Stimulated activated CD8-positive, alpha-beta memory T cell treated with anti-CD3 and anti-CD28 coated beads, Interleukin-15, amount 100 ng/mL, for 48 hours (primary cell): ENCODE measurements at places on chromosomes 12 and 14.

GRCh38 chr14:69260861-69261564 lies 1.1 kb downstream of the GALNT16 start:
- peak; percentile 27 for DNase-seq

GRCh38 chr14:36167431-36167830 lies 9.1 kb downstream of the PTCSC3 start:
- no peak for DNase-seq

DNA sequence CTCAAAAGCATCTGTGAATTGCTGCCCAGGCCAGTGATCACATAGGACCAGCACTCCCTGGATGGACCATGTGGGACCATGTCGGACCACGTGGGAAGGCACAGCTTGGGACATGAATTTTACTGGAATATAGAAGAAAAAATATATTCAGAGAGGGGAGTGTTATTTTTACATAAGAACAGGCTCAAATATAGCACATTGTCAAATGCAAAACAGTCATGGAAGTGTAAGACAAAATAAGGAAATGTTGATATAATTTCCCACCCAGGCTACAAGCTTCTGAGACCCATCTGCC lies 68.3 kb downstream of the CMKLR1 start:
- DNase-seq, result no peak

- no peak for DNase-seq
These were observed 1.2 kb downstream of the PTPRQ start for GRCh38 chr12:80445083-80445793.

- DNase-seq, result no peak
These were observed 443.5 kb upstream of the RGS6 start for GRCh38 chr14:71488703-71489191.

GRCh38 chr14:63174760-63175191 lies 29.5 kb upstream of the RHOJ start:
- no peak for DNase-seq

- DNase-seq, result no peak
These were observed 17.9 kb downstream of the RAD52 start for GRCh38 chr12:931591-931990.

DNA sequence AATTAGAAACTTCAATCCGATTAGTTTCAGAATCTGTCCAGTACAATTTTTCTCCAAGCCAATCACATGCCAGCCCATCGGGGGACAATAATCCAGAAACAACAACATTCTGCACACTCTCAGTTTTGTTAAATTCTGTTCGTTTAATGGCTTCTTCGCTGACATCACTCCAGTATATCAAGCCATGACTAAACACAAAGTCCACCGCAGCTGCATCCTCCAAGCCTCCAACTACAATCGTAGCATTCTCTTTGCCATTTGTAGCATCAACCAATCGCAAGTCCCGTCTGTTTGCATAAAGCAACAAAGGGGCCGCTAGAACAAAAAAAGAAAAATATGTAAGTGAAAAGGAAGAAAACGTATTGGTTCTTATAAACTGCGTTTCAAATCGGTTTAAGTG lies 22.5 kb downstream of the LRP6 start:
- DNase-seq, result no peak

- no peak for DNase-seq
These were observed 180.8 kb downstream of the ERC1 start for GRCh38 chr12:1171657-1172408.

DNA sequence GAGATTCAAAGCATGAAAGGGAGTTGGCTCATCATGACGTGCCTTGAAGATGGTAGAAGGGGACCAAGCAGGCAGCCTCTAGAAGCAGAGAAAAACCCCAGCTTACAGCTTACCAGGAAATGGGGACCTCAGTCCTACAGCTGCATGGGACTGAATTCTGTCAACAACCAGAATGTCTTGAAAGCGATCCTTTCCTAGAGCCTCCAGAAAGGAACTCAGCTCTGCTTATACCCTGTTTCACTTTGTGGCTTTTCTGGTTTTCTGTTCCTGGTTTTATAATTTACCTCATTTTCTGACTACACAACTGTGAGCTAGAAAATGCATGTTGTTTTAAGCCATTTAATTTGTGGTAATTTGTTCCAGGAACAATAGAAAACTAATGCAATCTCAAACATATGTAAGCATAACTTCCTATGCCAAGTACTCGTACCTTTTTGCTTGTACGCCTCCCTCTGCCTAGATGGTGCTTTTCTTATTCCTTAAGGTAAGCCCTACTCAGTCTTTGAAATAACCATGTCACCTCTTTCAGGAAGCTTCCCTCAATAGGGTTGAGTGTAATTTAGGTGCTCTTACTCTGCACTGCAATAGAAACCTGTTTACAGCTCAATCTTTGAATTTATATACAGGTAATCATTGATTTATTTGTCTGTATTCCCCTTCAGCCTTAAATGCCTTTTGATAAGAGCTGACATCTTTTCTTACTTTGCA lies 348.8 kb downstream of the TMEM117 start:
- no peak for DNase-seq

DNA sequence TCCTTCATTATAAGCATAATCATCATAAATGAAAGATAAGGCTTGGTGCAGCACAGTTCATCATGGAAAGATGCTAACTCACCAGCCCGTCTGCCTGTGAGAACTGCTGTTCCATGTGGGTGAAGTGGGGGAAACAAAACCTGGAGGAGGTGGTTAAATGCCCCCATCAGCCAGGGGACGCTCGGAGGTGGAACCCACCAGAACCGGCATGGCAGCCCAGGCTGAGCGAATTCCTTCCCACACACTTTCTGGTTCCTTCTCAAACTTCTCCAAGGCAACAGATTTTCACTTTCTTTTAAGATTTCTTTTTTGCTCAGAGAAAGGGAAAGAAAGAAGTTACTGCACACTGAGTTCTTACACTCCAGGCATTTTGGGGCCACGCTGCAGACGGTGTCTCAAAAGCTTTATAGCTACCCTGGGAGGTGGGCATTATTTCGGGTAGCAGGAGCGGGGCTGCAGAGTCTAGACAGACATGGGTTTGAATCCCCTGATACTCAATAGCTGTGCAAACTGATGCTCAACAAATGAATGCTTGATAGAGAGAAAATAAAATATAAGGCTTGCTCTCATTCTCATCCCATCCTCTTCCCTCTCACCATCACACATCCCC lies 190.7 kb downstream of the BCL11B start:
- no peak for DNase-seq

GRCh38 chr12:41479426-41479825 lies 291.3 kb downstream of the PDZRN4 start:
- no peak for DNase-seq

GRCh38 chr12:101924618-101925017 lies 47.2 kb downstream of the DRAM1 start:
- no peak for DNase-seq

DNA sequence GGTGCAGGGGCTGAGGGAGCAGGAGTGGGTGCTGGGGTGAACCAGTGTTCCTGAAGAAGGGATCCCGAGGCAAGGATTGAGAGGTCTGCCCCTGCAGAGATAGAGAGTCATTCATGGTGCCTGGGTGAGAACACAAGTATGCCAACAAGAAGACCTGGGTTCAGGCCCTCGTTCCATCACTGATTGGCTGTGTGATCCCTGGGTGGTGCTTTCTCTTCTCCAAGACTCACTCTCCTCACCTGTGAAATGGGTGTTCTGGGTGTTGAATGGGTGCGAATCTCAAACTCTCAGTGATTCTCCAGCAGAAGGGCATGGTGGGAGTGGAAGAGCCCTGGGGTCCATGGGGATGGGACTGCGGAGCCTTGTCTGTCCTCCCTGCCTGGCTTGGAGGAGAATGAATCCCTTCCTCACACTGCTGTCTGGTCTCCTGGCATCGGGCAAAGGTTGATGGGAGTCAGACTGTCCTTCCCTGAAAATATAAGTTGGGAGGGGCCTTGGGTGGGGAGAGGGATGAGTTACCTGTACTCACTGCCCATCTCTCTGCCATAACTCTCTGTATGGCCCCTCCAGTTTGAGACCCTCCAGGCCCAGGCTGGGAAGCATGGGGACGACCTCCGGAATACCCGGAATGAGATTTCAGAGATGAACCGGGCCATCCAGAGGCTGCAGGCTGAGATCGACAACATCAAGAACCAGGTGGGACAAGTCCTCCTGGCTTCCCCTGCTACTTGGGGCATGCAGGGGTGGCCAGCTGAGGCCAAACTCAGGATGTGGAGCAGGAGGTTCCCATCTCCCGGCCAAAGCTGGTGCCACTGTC lies 9.6 kb downstream of the KRT7 start:
- no peak for DNase-seq

GRCh38 chr12:116347265-116347664 lies 69.8 kb upstream of the MED13L start:
- DNase-seq, result no peak

- no peak for DNase-seq
These were observed 3.3 kb downstream of the SEC23A start for GRCh38 chr14:39099748-39100147.

- DNase-seq, result no peak
These were observed 45.8 kb downstream of the NEUROD4 start for GRCh38 chr12:55065535-55065934.

DNA sequence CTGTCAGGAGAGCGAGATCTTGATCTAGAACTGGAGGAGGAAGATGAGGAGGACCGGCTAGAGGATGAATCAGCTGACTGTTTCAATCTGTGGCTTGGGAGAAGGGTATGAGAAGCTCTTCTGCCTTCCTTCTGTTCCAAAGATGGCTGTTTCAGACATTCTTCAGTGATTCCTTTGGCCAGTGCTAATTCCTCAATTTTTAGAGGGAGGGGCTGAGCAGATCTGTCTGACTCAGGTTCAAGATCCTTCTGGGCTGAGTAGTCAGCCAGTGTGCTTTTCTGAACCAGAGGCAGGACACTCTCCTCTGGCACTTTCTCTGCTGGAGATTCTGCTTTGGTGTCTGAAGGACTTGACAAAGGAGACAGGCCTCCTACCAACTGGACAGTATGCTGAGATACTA lies 15.2 kb downstream of the ACIN1 start:
- DNase-seq, result no peak

DNA sequence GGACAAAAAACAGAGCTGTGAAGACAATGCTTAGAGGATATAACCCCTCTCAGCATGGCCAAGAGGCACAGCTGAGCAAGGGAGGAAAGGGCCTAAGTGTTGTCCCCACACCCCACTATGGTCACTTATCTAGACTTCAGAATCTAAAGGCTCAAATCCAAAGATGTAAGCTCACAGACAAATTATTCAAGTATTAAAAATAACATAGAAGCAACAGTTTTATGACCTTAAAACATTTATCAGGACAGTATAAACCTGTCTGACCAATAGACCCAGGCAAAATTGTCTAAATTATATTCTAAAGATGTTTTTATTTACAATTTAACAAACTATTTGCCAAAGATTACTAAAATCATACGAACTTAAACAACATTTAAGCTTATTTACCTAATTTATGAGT lies 28.1 kb upstream of the PRICKLE1 start:
- no peak for DNase-seq

- DNase-seq, result no peak
These were observed 179.6 kb downstream of the ADGRD1 start for GRCh38 chr12:131133015-131133905.

DNA sequence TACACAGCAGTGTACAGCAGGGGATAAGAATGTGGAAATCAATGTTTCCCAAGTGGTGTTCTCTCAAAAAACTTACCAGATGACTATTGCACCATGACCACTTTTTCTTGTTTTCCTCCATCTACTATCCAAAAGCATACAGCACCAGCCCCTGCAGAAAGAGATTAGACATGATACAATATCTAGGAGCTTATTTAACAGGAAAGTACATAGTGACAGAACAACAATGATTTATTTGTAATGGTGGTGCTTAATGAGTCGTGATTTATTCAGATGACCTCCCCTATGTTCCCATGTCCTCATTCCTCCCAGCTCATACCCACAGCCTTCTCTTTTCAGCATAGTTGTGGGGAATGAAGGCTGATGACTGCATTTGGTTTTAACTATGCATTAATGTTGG lies 413.6 kb downstream of the BTG1 start:
- DNase-seq, result no peak

DNA sequence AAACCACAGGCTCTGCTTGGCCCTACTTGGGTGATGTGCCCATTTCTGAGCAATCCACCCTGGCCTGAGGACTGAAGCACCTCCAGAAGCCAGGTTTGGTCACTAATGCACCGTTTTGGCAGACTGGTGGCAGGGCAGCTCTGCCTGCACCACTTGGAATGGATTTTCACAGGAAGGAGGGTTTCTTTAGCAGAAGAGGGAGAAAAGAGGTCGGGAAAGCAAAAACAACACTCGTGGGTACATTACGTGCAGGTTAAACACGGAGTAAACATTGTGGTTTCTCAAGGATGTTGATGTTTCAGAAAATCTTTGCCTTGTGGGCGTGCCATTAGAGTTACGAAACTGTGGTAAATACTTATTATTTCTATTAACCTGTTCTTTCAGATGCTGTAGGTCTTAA lies 70.8 kb downstream of the KCNA5 start:
- no peak for DNase-seq

DNA sequence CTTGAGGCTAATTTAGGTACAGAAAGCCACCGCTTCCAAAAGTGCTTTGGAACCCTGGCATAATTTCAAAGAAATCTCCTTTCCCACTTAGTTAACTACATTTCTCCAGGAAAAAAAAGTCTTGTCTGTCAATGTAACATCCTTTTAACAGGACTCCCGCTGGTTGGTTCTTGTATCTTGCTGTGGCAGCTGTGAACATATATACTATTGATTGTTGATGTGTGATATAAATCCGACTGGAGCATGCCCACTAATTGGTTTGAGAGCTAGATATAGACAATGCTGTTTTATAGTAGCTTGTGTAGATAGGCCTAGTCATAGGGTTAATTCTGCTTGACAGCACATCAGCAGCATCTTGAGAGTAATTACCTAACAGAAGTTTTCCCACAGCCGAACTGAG lies 89.6 kb downstream of the MSRB3 start:
- no peak for DNase-seq

DNA sequence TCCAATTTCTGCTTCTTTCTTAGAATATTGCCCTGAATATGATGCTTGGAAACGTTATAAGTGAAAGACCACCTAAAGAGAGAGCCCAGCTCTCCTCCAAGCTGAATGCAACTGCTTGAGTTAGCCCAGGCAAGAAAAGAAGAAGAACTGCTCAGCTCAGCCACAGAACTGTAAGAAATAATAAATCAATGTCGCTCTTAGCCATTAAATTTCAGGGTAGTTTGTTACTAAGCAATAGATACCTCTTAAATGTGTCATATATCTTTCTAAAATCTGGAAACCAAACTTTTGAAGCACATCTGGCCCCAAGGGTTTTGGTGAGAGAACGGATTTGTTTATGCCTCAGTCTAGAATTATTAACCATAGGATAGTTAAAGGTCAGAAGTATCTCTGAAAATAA lies 50.4 kb downstream of the SLC6A15 start:
- no peak for DNase-seq

DNA sequence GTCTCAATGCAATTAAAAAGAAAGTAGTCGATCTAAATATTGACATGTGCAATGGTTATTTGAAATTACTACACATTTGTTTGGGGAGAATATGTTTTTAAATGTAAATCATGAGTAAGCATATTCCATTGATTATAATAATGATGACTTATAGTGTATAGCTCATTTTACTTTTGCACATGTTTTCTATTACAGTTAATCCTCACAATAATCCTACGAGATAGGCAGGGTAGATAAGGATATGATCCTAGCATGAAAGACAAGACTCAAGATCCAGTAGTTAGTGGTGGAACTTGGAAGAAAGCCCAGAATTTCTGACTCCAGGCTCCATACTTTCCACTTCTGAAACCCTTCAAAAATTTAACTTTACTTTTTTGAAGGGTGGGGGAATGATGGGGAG lies 94.0 kb downstream of the NAV3 start:
- DNase-seq, result no peak

- no peak for DNase-seq
These were observed 68.2 kb downstream of the DNAI7 start for GRCh38 chr12:25126746-25127145.

- DNase-seq, result no peak
These were observed 10.4 kb upstream of the NRIP2 start for GRCh38 chr12:2845280-2845679.

GRCh38 chr14:59305231-59305630 lies 116.8 kb downstream of the DAAM1 start:
- no peak for DNase-seq
